Daoy (cell line): ENCODE measurements at places on chromosomes 7 and 10. TPM values are rescaled to one million over a fixed set of nuclear protein-coding genes. Genes with fewer than 3 reads are reported as not detected.

The ELAPOR2 gene
- total RNA-seq: 5.9 and 13.9 TPM in 2 replicates

The RET gene
- total RNA-seq: 0.17 and 2.0 TPM in 2 replicates

The UPK3BL2 gene
- total RNA-seq: 1.4 TPM in 1 of 2 replicates, not detected in the other

DNA sequence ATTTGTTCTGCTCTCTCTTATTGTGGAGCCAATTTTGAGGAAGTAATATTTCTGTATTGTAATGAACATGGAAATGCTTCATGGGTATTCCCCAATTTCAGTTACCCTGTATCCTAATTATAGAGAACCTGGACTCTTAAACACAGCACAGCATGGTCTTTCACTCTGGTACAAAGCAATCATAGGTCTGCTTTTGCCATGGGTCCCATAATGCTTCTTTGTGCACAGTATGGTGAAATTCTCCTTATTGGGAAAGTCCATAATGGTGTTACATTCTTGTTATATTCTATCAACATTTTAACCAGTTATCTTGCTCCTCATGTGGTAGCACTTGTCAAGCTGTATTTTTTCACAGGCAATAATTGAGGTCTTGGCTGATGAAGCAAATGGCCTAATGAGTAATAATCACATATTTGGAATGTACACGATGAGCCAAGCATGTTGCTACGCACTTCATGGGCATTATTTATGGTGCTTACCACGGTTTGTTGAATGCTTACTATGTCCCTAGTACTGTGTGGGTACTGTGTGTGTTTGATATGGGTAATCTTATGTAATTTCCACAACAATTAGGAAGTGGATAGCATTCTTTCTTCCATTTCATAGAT, 42.9 kb downstream of the PRKG1 start:
- no peak for DNase-seq

- peak; percentile 28 for DNase-seq
Observed at GRCh38 chr7:41732843-41733306, 30.0 kb upstream of the INHBA start.
